Dermis microvascular lymphatic vessel endothelial cell (primary cell): ENCODE measurements at places on chromosomes 12 and 14. TPM values are rescaled to one million over a fixed set of nuclear protein-coding genes. Genes with fewer than 3 reads are reported as not detected.

GRCh38 chr12:20443792-20444191 is 75.5 kb downstream of the PDE3A start:
- DNase-seq = no peak

DNA sequence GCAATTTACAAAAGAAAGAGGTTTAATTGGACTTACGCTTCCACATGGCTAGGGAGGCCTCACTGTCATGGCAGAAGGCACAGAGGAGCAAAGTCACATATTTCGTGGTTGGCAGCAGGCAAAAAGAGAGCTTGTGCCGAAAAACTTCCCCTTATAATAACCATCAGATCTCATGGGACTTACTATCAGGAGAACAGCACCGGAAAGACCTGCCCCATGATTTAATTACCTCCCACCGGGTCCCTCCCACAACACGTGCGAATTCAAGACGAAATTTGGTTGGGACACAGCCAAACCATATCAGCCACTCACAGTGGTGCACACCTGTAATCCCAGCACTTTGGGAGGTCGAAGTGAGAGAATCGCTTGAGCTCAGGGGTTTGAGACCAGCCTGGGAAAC is 68.5 kb downstream of the FBXL14 start:
- no peak for DNase-seq

DNA sequence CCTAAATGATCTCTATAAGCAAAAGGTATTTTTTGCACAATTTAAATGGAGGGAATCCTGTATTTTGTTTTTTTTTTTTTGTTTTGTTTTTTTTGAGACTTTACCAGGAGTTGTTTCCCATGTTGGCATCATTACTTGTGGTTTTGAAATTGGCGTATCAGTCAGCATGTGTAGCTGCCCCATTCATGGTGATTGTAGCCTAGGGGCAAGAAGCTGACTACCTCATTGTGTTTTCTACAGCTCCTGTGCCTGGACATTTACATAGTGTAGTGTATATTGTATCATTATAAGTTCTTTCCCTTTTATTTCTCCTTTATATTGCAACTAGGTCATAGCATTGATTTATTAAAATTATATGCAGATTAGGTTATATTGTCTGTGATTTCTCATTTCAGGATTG is 24.5 kb downstream of the SAMD4A start:
- no peak for DNase-seq

The BCL11B gene
- total RNA-seq = under 0.01 TPM in 2 replicates

The CTDSP2 gene
- total RNA-seq = 46.9 and 84.1 TPM in 2 replicates

The APOF gene
- total RNA-seq = not detected in 2 replicates
